ENCODE measurements at places on chromosomes 2 and 18.

- no peak for DNase-seq
Measured at GRCh38 chr18:834082-834720, 22.2 kb upstream of the YES1 start.

DNA sequence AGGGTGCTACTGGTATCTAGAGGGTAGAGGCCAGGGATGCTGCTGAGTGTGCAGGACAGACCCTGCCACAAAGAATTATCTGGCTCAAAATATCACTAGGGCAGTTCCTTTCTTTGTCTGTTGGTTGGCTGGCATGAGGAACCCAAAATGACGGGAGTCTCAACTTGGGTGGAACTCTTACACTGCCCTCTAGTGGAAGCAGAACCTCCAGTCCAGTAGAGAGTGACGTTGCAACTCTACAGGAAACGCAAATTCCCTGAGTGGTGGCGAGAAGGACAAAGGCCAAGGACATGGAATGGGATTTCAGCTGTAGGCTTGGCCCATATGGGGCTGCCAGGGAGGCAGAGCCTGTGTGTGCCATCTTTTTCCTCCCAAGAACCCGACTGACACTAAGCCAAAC lies 47.1 kb downstream of the COPS8 start:
- DNase-seq = no peak

- DNase-seq = no peak
Measured at GRCh38 chr18:14767474-14767873, 19.5 kb downstream of the ANKRD30B start.

DNA sequence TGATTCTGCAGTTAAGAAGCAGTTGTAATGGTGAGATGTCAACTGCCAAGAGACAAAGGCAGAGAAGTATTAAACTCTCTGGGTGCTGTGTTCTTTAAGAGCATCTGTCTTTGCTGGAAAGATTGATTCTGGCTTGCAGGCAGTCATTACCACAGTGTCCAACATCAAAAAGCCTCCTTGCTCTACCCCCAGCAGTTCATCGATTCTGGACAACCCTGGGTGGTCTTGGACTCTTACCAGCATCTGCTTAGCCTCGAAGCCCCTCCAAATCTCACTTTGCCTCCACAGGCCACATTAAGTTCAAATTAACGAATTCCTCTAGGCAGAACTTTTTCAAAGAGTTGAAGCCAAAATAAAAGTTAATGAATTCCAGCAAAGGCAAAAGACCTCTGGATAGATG lies 1061.4 kb downstream of the TSN start:
- DNase-seq = no peak

GRCh38 chr2:20433946-20434553 lies 12.8 kb upstream of the RHOB start:
- no peak for DNase-seq

DNA sequence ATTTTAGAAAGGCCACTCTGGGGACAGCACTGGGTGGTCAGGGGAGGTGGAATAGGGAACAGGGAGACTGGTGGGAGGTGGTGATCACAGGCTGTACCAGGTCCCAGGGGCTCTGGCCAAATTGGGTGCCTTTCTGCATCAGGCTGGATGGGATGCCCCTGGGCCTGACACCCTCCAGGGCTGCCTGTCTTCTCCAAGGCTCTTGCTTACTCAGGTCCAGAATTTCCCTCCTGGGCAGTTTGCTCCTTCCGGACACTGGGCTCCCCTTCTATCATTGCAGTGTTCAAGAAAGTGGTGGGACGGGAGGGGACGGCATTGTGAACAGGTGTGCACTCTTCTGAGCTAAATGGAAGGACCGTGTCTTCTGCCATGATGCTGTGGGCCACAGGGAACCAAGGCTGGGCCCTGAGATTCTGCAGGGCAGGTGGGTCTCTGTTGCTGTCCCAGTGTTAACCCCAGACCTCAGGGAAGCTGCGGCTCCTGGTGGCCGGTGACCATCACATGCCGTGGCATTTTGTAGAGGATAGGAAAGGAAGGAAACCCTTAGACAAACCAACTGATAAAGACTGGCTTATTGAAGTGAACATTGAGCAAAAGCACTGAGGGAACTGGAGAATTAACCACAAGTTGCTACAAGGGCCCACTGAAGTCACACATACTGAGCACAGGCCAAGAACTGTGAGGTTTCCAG lies 93.7 kb upstream of the HS6ST1 start:
- no peak for DNase-seq

- DNase-seq = no peak
Measured at GRCh38 chr18:68176901-68177300, 538.0 kb downstream of the TMX3 start.

- no peak for DNase-seq
Measured at GRCh38 chr2:224151161-224151560, 112.1 kb upstream of the SERPINE2 start.

DNA sequence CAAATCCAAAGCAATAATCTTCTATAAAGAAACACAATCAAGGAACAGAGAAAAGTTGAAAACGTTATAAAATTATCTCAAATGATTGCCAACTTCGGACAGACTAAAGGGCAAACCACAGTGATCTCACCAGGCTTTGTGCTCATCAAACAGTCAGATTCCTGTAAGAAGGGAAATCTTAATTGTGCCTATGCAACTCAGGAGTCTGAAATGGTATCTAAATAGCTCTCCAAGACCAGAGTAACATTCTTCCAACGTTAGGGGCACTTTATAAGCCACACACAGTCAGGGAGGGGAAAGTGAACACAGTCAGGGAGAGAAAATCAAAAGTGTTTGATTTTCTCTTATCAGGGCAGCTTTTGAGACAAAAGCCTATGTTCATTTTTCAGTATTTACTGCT lies 29.4 kb downstream of the PLEKHM3 start:
- DNase-seq = no peak

DNA sequence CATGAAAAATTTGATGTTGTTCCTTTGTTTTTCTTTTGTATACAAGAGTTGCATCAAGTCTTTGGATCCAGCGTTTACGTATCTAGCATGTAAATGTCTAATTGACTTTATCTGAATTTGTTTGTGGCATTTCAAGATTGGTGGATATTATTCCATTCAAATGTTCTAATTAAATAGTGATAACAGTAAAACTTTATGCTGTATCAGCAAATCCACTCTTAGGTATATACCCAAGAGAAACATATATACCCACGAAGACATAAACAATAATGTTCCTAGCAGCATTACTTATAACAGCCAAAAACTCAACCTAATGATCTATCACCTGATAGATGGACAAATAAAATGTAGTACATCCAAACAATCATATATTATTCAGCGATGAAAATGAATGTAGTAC lies 579.4 kb upstream of the LRATD1 start:
- DNase-seq = no peak

DNA sequence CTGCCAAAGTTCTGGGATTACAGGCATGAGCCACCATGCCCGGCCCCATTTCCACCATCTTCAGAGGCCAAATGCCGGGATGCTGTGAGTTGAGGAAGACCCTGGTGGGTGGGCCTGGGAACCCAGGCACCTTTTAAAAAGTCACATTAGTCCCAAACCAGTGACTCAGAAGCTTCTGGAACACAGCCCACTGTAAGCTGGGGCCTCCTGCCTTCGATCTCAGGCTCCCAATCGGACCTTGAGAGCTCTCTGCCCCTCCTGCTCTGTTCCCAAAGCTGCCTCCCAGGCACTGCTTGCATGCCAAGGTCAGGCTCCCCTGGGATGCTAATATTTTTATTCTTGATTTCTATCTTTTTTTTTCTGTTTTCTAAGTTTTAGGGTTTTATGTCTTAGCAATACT lies 4.2 kb downstream of the ADCY3 start:
- no peak for DNase-seq

DNA sequence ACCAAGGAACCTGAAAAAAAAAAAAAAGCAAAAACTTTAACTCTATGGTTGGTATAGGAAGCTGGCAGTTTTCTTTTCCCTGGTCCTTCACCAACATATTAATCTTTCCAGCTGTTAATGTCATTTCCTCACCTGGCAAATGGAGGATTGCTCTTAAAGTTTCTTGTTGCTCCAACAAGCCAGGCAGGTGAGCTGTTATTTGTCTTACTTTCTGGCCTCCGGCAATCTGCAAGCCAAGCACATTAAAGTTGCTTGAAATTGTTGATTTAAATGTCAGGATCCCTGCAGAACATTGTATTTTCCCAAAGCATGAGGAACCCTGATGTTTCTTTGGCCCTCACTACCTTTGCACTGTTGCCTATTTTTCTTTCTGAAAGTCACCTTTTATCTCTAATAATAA lies 664.9 kb downstream of the METTL4 start:
- no peak for DNase-seq

GRCh38 chr2:164896634-164897355 lies 55.2 kb upstream of the COBLL1 start:
- DNase-seq = no peak

GRCh38 chr2:26235089-26235488 lies 9.3 kb downstream of the HADHA start:
- DNase-seq = no peak

GRCh38 chr2:168245074-168245825 lies 2.1 kb downstream of the STK39 start:
- DNase-seq = no peak

- no peak for DNase-seq
Measured at GRCh38 chr18:46167971-46168370, 63.8 kb downstream of the HAUS1 start.

DNA sequence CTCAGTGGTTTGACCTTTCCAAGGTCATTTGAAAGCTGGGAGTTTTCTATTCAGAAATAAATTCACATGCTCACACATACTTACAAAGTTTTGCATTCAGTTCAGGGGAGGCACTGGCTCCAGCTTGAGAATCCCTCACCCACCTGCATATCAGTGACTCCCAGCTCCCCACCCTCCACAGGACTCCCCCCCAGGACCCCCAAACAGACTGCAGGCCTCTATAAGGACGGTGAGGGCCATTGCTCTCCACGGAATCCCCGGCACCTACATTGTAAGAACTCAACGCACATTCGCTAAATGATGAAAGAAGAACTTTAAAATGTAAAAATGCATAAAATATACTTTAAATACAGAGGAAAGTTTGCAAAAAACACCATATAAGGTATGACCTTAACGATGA lies 97.2 kb upstream of the TEX51 start:
- no peak for DNase-seq

- no peak for DNase-seq
Measured at GRCh38 chr2:238988752-238989151, 140.9 kb downstream of the TWIST2 start.

DNA sequence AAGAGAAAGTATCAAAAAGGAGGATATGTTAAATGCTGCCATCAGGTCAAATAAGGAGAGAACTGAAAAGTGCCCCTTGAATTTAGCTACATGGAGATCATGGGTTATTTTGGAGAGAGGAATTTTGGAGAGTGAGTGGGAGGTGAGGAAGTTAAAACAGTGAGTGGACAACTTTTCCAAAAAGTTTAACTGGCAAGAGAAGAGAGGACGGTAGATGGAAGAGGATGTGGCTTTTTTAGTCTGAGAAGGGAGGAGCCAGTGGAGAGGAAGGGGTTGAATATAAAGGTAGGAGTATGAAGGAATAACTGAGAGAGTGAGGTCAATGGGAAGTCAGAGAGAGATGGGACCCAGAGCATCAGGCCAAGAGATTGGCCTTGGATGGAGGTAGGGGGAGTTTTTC lies 62.5 kb upstream of the NFE2L2 start:
- no peak for DNase-seq

All from activated gamma-delta T cell (primary cell).